ENCODE measurements at places on chromosomes 6 and 20.

DNA sequence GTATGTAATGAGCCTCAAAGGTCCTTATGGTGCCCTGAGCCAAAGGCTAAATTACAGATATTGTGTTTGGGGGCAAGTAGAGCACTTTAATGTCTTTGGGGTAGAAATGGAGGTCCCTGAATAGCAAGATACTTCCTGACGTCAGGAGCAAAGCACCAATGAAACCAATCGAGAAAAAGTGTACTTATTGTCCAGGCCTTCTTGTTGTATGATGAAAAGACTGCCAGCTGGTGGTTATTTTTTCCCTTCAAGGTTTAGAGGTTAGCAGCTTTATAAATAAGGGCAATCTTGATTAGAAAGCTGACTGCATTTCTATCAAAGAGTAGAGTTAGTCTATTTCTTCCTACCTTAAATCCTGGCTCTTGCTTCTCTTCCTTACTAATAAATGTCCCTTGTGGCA, 76.1 kb upstream of the HSF2 start:
- no peak for DNase-seq

DNA sequence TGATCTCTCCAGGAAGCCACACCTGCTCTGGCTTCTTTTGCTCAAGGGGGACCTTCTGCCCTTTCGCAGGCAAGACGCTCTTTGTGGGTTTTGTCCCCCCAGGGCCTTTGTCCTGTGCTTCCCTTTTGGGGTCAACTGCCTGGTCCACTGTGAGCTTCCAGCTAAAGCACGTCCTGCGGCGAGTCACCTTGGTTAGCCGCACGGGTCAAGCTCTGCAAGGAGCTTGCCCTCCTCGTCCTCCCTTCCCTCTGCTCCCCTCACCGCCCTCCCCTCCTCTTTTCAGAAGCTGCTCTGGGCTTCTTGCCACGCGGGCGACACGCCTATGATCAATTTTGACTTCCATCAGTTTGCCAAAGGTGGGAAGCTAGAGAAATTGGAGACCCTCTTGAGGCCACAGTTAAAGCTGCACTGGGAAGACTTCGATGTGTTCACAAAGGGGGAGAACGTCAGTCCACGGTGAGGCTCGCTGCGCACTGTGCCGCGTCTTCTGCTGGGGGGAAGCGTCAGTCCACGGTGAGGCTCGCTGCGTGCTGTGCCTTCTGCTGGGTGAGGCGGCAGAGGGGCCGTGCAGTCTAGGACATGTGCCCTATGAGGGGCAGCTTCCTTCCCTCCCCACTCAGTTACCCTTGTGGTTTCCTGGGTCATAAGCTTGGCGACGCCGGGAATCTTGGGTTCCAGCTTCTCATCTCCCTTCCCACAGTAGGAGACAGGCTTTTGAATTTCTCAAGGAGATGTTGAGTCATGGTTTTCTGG, 80.2 kb downstream of the SYNJ2 start:
- no peak for DNase-seq

DNA sequence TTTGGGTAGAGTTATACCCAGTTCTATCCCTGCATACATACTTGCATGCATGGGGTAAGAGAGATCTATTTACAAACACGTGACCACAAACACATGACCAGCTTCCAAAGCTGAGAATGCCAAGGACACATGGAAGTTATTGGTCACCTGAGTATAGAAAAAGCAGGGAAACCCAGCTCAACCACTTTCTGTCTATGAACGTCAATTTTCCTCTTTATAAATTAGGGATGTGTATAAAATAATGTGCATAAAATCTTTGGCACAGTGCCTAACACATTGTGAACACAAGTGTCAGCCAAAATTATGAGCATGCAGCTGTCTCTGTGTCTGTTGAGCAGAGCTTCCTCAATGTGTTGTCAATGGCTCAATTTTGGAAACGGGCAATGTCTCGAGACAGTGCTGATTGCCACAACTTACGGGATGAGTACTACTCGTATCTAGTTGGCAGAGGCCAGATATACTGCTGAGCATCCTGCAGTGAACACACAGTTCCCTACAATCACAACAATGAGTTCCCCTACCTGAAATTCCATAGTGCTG, 44.9 kb downstream of the TPD52L1 start:
- DNase-seq, result no peak

GRCh38 chr6:42049116-42049809, 1.1 kb upstream of the TAF8 start:
- DNase-seq, result no peak

DNA sequence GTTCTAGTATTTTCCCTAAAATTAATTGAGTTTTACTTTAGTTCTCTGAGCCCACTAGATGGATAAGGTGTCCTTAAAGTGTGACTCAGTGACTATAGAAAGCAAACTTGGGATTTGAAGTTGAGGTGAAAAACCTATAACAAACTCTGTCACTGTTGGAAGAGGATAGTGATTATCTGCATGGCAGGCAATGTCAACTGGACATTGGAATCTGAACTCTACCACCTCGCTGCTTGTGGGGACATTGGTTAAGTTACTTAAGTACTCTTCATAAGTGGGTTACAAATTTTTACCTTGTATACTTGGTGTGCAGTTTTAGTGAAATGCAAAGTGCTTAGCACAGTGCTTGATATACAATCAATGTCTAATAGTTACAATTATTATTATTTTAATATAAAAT, 87.9 kb upstream of the B3GAT2 start:
- DNase-seq, result no peak

Measured in keratinocyte (primary cell).